ENCODE measurements at places on chromosomes 12 and 14. TPM values are rescaled to one million over a fixed set of nuclear protein-coding genes. Genes with fewer than 3 reads are reported as not detected.

Gene SPIC
- not detected for total RNA-seq

Gene CCDC175
- not detected for total RNA-seq

Gene ALG10
- 14.7 TPM for total RNA-seq

Gene OVCH1
- total RNA-seq: under 0.01 TPM

Gene GAS2L3
- 17.7 TPM for total RNA-seq

Gene CCDC197
- total RNA-seq: not detected

Gene HOXC11
- not detected for total RNA-seq

Gene GPR135
- total RNA-seq: 0.22 TPM

Gene IAPP
- not detected for total RNA-seq

Gene DCAF4
- 3.7 TPM for total RNA-seq

Gene GSC
- not detected for total RNA-seq

Gene SIX6
- not detected for total RNA-seq

Gene CELA1
- not detected for total RNA-seq

Data from lung microvascular endothelial cell (primary cell).